Sciatic nerve (tissue), 2 donors: ENCODE measurements at places on chromosomes 7 and 10.

DNA sequence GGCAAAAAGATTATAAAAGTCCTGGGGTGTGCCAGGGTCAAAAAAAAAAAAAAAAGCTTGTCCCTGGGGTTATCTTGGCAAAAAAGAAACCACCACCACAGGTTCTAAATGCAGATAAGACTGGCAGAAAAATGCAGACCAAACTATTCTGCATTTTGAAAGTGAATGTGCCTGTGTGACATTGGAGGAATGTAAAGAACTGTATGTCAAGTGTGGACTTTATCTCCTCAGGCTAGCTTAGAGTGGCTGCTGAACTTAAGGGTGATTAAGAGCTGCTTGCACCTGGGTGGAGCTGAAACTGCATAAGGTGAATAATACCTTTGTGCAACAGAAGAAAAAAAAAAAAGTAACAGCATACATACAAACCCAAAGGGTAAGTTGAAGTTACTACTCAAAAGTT is 1.3 kb upstream of the NAPEPLD start:
- DNase-seq: no peak

GRCh38 chr10:79427965-79428364 is 17.5 kb downstream of the ZCCHC24 start:
- no peak for DNase-seq

GRCh38 chr10:62870866-62871265 is 54.7 kb upstream of the EGR2 start:
- DNase-seq: no peak

DNA sequence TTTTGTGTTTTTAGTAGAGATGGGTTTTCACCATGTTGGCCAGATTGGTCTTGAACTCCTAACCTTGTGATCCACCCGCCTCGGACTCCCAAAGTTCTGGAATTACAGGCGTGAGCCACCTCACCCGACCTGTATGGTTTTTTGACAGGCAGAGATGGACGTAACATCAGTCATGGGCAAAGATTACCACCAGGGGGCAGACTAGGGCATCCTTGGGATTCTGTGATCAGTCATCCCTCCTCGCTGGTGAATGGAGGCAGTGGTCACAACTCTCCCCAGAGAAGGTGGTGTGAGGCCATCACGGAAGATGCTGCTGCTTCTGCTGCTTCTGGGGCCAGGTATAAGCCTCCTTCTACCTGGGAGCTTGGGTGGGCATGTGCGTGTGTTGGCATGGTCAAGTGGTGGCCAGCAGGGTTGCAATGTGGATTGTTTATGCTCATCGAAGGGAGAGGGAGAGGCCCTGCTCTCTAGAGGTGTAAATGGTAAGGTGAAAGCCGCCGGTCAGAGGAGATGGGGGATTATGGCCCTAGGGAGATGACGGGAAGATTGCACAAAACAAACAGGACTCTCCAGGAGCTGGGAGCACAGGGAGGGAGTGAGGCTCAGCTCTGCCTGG is 122.7 kb upstream of the PRSS1 start:
- DNase-seq: peak; percentile 72

DNA sequence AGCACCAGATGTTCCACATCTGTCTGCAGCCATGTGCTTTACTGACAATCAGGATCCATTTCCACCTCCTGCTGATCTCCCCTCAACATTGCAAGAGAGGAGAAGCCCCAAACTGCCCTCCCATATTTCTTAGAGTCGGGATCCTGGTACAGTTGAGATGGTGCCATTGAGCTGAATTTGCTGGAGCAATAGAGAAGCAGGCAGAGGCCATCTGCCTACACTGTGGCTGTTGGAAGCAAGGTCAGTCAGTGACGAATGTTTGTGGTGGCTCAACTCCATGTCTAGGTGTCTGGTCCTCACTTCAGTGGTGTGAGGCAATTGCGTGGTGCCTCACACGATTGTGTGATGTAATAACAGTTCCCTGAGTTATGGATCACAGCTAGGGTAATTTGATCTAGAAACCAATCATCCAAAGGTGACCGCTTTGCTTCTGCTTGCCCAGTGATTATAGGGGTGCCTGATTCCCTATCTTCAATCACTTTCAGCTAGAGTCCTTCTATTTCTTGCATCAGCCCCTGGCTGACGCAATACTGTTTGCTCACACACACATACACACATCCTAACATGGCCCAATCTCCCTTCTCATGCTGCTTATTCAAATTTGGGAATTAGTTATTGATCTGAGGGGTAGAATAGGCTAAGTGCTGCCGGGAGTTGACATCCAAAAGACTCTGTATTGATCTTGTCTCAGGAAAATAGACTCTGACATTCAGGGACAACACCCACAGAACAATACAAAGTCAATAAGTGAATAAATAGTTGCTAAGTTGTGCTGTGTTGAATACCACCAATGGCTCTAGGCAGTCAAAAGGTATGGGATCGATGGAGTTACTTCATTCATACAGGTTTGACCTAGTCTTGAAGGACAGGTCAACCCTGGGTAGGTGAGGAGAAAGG is 46.1 kb upstream of the SLC35B4 start:
- DNase-seq: no peak

DNA sequence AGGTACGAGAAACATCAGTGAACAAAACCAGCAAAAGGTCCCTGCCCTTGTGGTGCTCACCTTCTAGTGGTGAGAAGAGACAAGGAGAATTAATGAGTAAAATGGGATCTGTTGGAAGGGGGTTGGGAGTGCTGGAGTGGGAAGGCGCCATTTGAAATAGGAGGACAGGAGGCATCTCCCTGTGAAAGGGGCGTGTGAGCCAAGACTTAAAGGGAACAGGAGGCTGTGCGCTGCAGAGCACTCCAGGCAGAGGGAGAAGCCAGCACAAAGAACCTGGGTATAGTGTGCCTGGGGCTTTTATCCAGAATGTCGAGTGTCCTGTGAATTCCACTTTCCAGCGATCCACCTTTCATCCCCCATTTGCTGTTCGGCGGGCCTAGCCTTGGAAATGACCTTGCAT is 497.9 kb upstream of the GALNT17 start:
- no peak for DNase-seq

DNA sequence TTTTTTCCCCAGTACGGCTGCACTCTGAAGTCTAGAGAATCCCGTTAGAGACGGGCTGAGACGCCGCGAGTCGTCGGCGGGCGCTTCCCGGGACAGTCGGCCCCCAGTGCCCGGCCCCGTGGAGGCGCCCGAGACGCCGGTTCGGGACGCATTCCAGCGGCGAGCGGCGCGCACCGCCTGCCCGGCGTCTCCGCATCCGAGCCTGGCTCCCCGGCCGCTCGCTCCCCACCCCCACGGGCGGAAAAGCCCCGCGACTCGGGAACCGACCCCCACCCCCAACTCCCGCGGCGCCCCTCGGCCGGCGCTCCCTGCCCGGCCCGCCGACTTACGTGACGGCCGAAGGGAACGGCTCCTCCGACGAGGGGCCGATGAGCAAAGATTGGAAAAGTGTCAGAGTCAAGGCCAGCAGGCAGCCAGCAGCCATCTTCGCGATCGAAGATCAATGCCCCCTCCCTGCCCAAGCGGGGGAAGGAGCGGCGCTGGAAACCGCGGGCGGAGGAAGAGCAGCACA is 486 bp downstream of the CACNA2D1 start:
- DNase-seq: peak; percentile 67

- no peak for DNase-seq
Measured at GRCh38 chr10:79219322-79219957, 127.8 kb upstream of the PPIF start.

GRCh38 chr7:106566672-106567071 is 94.3 kb downstream of the CCDC71L start:
- no peak for DNase-seq

- no peak for DNase-seq
Measured at GRCh38 chr7:156865493-156865892, 27.5 kb downstream of the LMBR1 start.

- DNase-seq: no peak
Measured at GRCh38 chr7:29113384-29114102, 32.8 kb downstream of the CPVL start.

- no peak for DNase-seq
Measured at GRCh38 chr7:97512441-97513207, 219.3 kb upstream of the TAC1 start.

GRCh38 chr10:18463673-18464211 is 187.6 kb downstream of the NSUN6 start:
- DNase-seq: no peak

GRCh38 chr7:44695756-44696155 is 52.9 kb upstream of the ZMIZ2 start:
- no peak for DNase-seq

DNA sequence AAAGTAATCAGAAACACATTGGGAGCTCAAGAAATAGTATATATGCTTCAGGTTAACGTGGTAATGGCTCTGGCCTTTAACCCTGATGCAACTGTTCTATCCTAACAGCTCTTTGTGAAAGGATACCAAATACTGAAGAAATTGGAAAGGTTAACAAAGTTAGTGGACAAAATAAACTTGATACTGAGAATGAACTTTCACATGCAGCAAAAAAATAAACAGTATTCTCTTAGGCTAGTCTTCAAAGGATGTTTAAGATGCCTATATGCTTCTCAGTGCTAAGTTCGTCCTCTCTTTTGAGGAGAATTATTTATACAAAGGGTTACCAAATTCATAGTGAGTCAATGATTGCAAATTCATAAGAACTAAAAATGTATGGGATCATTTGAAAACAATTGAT is 256.2 kb upstream of the FERD3L start:
- DNase-seq: no peak

GRCh38 chr7:16636555-16637101 is 8.9 kb downstream of the ANKMY2 start:
- no peak for DNase-seq

GRCh38 chr7:127954357-127954748 is 76.9 kb downstream of the LRRC4 start:
- no peak for DNase-seq

DNA sequence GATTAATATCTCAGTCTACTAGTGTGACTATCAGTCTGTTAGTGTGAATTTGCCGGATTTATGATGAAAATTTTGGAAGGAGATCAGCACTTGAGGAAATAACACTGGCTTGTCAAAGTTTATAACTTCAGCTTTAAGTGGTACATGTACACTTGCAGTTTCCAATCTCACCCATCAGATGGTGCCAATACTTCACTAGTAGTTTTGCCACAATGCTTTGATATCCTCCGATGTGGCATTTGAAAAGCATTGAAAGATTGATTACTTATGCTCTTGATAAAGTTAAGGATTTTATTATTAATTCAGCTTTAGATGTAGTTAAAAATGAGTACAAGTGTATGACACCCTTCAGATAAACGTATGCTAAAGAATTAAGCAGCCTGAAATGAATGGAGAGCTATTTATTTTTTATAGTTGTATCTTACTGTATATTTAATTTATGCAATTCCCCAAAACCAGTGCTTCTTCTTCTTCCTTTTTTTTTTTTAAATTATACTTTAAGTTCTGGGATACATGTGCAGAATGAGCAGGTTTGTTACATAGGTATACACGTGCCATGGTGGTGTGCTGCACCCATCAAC is 98.2 kb downstream of the ANLN start:
- no peak for DNase-seq

DNA sequence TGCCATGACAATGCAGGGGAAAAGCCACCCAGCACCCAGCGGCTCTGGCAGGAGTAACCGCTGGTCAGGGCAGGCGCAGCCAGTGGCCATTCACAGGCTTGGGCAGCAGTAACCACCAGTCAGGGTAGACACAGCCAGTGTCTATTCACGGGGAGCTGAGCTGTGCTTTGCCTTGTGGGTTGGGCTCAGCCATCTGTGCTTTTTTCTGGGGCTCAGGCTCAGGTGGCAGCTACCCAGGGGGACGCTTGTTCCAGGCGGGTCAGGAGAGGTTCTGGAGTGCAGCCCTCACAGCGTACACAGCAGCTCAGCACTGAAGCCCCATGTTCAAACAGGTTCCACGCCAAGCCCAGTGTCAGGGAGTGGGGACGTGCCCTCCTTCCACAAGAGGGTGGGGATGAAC is 28.5 kb downstream of the FOXL3 start:
- no peak for DNase-seq

DNA sequence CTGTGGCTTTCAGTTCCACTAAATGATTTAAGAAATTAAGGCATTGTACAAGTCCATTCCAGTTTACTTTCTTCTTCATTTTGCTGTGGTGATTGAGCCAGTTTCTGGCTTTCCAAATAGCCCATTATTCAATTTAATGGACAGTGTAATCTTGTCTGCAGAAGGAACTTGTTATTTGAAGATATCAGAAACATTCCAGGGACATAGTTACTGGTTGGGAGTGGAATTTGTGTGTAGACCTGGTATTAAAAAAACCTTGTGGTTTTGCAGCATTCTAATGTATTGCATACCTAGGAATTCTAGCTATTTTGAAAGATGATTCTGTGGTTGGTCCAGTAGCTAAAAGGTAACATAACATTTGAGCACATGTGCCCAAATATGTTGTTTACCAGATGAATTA is 72.2 kb downstream of the MCU start:
- no peak for DNase-seq

- DNase-seq: no peak
Measured at GRCh38 chr7:69932034-69932628, 333.9 kb downstream of the AUTS2 start.

GRCh38 chr7:134903073-134903790 is 83.1 kb upstream of the AGBL3 start:
- no peak for DNase-seq

DNA sequence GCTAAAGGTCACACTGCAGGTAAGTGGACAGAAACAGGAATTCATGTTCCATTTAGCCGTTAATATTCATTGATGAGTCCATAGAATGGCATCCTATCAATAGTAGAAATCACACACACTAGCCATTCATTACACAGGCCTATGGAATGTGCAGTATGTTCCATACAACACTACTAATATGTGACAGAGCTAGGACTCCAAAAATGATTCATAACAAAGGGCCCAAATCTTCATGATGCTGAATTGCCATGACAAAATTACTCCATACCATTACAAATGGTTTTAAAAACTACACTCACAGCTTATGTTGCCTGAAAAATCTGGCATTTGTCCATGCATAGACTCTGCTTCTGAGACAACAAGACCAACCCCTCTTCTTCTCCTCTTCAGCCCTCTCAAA is 549.1 kb downstream of the XPNPEP1 start:
- DNase-seq: no peak

GRCh38 chr10:78267598-78267997 is 233.9 kb downstream of the RPS24 start:
- no peak for DNase-seq

DNA sequence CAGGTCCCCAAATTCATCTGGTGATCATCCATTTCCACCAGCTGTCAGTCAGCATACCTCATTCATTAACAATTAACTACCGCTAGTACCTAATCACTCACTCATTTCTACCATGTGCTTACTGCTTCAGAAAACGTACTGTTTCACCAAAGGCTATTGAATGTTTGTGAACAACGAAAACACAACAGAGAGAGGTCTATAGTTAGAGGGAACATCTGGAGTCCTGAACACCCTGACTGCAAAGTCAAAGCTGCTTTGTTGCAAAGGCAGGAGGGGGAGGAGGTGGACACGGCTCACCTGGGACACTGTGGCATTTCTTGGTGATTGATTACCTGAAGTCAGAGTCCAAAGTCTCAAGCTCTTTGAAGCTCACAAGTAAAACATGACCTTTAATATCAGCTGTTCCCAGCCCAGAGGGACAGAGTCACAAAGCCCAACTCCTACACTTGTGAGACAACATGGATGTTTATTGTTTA is 342.3 kb upstream of the ADARB2 start:
- no peak for DNase-seq

GRCh38 chr7:117718116-117718835 is 155.0 kb downstream of the CTTNBP2 start:
- DNase-seq: no peak

- DNase-seq: no peak
Measured at GRCh38 chr7:113698556-113699220, 220.1 kb downstream of the PPP1R3A start.
